ENCODE measurements at places on chromosomes 6 and 20.
A peak's percentile ranks its signal among the peaks of the same experiment; 100 is the strongest.

GRCh38 chr6:145384503-145384902 lies 350.8 kb downstream of the EPM2A start:
- no peak for DNase-seq

- DNase-seq = no peak
Observed at GRCh38 chr20:60586269-60587050, 628.2 kb downstream of the CDH26 start.

GRCh38 chr20:58374906-58375758 lies 13.9 kb upstream of the VAPB start:
- peak; percentile 84 for DNase-seq

DNA sequence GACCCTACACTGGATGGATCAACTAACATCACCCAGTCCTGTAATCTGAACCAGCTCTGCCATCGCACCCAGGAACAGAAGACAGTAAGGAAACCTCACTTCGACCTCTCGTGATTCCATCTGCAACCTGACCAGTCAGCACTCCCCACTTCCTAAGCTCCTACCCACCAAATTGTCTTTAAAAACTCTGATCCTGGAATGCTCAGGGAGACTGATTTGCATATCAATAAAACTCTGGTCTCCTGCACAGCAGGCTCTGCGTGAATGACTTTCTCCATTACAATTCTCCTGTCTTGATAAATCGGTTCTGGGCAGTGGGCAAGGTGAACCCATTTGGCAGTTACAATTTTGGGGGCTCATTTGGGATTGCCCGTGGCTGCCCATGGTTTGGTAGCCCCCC lies 18.3 kb upstream of the AGPAT4 start:
- DNase-seq = no peak

DNA sequence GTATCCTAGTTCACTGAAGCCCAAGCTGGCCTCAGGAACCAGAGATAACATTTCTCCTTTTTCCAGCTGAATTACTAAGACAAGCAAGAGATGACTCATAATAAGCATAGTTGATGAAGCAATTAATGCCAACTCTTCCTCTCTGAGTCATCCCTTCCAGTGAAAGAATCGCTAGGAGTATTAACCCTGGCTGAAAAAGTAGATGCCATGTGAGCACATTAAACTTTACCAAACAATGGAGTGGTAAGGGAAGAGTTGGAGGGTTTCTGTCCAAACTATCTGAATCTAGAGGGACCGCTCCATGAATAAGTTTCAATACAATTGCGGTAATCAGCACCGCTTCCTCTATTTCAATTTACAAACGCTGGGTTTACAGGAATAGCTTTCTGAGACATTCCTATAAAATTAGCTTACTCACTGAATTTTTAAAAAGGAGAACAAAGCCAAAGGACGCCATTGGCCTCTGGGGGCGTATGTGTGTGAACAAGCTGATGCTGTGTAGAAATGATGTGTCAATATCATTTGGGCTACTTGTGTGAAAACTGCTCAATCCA lies 48.3 kb downstream of the ATXN1 start:
- DNase-seq = peak; percentile 93

Measured in fibroblast of skin of right quadriceps (primary cell).